ENCODE measurements at places on chromosomes 5 and 9.

GRCh38 chr9:120922404-120923195 lies 4.0 kb downstream of the TRAF1 start:
- peaks cover 91% of the 10 kb centered on the region for H3K4me1 ChIP-seq
- DNase-seq, result no peak
- peak overlapping the region; percentile 95 for H3K27ac ChIP-seq
- peaks cover 88% of the 10 kb centered on the region for H3K36me3 ChIP-seq

GRCh38 chr9:13915591-13916301 lies 398.2 kb downstream of the NFIB start:
- no peak overlapping the region for H3K4me3 ChIP-seq
- H3K27me3 ChIP-seq, result no peaks in the 10 kb centered on the region
- no peak for DNase-seq
- H3K36me3 ChIP-seq, result no peaks in the 10 kb centered on the region
- H3K27ac ChIP-seq, result no peak overlapping the region
- H3K4me1 ChIP-seq, result no peaks in the 10 kb centered on the region

DNA sequence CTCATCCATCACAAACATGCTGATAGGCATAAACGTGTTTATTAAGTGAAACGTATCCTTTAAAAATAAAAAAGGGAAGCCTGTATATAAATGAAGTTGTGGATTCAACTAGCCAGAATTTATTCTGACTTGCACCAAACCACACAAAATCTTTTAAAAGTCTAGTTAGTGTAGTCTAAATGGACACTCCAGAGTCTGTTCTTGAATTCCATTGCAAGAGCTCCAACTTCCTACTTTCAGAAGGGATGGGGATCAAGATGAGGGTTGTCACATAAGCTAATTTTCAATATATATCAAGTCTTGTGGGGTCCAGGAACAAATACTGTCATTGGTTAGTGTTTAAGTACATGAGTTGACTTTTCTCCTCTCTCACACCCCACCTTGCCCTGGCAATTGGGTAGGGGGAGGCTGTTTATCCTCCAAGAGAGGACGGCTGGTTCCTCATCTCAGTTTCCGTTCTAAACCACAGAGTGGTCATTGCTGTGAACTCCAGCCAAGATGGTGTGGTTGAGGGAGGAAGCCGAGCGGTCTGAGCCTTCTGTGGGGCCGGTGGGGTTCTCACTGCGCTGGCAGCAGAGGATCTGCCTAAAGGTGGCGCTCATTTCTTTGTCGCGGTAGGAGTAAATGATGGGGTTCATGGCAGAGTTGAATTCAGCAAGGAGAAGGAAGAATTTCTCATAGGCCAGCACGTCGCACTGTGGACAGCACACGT lies 163.2 kb downstream of the LPAR1 start:
- peaks cover 4% of the 10 kb centered on the region for H3K4me1 ChIP-seq
- H3K36me3 ChIP-seq, result no peaks in the 10 kb centered on the region
- no peak overlapping the region for H3K27ac ChIP-seq
- H3K27me3 ChIP-seq, result peaks cover 4% of the 10 kb centered on the region
- DNase-seq, result no peak
- no peak overlapping the region for H3K4me3 ChIP-seq

DNA sequence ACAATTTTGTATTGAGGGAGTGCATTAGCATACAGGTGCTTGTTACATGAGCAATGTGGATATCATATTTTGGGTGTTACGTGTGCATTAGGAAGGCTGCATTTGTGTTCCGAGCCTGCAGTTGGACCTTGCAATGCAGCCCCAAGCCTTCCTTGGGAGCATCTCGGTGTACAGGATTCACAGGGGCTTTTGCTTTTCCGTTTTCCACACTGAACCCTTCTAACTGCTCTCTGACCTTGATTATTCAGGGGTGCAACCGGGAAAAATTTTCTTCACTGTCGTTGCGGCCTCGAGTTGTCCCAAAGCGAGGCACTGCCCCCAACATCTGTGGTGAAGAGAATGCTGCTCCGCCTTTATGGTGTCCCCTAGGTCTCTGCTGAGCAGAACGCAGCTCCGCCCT lies 80.1 kb upstream of the PLEKHG4B start:
- no peaks in the 10 kb centered on the region for H3K4me1 ChIP-seq
- no peaks in the 10 kb centered on the region for H3K36me3 ChIP-seq
- DNase-seq, result no peak
- H3K4me3 ChIP-seq, result no peak overlapping the region
- H3K27ac ChIP-seq, result no peak overlapping the region

DNA sequence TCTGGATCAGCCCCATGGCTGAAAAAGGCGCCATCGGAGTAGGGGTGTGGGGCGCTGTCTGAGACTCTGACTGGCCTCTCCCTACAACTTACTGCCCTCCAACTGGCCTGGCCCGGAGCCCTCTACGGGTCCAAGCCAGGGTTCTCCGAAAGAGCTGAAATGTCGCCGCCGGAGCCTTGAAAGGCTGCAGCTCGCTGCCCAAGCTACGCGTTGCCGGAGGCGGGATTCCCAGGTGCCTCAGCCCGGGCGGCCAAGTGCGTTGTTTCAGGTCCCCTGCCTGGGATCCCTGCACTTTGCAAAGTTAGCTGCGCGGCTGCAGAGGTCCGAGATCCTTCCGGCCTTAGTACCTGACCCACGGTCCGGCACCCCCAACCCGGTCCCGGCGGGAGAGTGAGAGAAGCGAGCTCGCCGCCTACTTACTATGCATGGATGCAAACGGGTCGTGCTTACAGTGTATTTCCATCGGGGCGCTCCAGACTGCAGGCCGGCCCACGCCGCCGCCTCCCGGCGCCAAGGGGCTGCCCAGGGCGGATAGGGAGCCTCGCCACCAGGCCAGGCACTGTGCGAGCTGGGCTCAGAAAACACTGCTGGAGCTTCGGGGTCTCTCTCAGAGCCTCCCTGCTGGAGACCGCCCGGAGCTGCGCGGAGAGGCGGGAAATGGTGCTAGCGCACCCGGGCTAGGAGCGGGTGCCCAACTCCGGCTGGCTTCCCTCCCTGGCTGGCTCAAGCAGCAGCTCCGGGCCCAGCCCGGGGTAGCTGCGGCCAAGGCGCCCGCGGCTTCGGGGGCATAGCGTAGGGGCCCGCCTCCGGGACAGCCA lies 7.7 kb downstream of the PAX5 start:
- H3K27ac ChIP-seq, result no peak overlapping the region
- no peak for DNase-seq
- H3K4me1 ChIP-seq, result peaks cover 40% of the 10 kb centered on the region
